Stimulated activated CD8-positive, alpha-beta memory T cell treated with anti-CD3 and anti-CD28 coated beads, Interleukin-7, amount 100 ng/mL, for 1 hour (primary cell): ENCODE measurements at places on chromosomes 16 and 17.

- DNase-seq, result no peak
Measured at GRCh38 chr16:80300456-80300855, 240.3 kb upstream of the DYNLRB2 start.

- no peak for DNase-seq
Measured at GRCh38 chr17:10727192-10727591, 2.6 kb downstream of the TMEM220 start.

DNA sequence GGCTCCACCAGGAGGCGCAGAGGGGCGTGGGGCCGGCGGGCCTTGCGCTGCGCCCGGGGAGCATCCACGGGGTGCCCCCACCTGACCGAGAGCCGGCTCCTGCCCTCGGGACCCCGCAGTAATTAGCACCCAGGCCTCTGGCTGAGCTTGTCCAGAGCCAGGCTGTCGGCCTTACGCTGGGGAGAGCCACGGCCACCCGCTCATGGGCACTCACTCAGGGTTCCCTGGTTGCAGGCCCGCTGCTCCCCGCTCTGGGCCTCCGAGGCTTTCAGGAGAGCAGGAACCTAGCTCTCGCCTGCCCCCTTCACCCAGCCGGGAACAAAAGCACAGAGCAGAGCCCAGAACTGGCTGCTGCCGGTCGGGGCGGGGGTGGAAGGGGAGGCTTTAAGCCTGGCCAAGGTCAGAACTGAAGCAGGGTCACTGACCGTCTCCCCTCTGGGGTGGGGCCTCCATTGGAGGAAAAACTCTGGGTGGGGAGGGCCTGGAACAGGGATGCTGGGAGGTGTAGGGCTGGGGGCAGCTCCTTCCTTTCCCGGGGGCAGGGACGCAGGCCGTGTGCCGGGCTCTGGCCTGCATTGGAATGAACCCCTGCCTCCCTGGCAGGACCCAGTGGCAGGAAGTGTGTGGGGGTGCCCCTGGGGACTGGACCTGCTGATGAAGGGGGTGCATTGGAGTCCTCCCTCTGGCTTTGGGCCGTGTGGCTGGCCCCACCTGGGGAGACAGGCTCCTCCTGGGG, 12.3 kb downstream of the GLIS2 start:
- no peak for DNase-seq

DNA sequence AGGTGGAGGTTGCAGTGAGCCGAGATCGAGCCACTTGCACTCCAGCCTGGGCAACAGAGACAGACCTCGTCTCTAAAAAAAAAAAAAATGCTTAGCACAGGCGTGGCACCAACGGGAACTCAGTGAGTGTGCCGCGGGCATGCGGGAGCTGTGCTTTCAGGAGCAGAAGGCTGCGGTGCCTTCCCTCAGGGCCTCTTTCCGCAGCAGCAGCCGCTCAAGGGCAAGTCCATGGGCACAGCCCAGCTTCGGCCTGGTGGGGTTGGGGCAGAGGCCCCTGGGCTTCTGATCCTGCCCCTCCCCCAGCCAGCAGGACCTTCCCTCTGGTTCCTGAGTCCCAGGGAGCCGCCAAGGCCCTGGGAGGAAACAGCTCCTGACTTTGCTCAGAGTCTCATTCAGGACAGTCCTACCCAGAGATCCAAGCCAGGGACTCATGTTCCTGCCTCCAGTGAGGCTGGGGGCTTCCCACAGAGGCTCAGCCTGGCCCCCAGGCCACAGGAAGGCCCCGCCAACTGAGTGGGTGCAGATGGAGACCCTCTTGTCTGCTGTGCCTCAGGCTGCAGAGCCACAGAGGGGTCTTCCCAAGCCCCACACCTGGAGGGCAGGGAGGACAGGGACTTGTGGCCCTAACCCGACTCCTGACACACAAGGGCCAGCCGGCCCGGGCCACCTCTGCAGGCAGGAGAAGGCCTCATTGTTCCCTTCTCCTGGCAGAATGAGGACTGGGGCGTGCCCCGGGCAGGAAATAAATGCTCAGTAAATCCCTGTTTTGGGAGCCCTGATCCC, 3.3 kb upstream of the ZG16B start:
- DNase-seq, result no peak

DNA sequence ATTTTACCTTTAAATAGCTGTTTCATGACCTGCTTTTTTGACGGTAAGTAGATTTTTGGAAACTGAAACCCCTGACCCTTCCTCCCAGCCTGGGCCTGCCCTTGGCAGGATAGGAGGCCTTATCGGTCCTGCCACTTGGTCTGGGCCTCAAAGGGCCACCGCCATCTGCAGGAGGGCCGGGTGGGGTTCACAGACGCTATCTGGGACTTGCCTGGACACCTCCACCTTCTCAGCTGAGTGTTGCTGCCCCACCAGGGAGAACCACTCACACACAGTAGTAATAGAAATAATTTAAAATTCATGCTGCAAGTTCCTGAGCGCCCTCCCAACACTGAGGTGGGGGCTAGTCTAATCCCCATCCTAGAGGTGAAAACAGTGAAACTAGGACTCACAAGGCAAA, 4.6 kb upstream of the NPRL3 start:
- no peak for DNase-seq

DNA sequence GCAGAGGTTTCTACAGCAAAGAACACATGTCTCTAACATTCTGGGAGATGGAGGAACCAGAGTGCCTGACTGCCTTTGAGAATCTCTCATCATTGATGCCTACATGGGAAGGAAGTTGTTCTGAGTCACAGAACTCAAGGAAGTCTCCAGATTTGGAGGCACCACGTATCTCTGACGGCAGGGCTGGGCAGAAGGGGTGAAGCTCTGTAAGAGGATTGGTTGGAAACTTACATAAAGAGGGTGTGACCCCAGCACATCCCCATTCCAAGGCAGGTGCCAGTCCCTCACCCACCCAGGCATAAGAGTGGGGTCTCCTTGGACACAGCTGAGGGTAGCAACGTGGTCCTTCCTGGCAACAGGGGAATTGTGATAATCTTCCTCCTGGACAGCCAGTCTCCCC, 17.4 kb downstream of the TNFRSF13B start:
- no peak for DNase-seq
